GM12865 (cell line): ENCODE measurements at places on chromosomes 4 and X.
A peak's percentile ranks its signal among the peaks of the same experiment; 100 is the strongest.

DNA sequence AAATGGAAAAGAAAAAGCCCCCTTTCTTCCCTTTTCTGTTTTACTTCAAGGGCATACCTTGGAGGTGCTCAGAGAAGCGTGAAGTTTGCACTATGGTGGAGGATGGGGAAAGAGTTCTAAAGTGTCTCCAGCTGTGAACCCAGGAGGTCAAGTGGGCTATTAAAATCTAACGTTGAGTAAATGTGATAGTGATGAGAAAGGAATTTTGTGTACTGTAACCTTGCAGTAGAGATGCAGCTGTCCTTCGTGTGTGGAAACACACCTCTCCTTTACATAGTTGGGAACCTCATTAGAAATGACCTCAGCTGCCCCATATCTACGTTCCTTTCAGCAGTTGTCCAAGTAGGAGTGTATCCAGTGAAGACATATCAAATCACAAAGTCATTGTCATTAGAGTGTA, 26.5 kb downstream of the ADH5 start:
- no peak for DNase-seq

DNA sequence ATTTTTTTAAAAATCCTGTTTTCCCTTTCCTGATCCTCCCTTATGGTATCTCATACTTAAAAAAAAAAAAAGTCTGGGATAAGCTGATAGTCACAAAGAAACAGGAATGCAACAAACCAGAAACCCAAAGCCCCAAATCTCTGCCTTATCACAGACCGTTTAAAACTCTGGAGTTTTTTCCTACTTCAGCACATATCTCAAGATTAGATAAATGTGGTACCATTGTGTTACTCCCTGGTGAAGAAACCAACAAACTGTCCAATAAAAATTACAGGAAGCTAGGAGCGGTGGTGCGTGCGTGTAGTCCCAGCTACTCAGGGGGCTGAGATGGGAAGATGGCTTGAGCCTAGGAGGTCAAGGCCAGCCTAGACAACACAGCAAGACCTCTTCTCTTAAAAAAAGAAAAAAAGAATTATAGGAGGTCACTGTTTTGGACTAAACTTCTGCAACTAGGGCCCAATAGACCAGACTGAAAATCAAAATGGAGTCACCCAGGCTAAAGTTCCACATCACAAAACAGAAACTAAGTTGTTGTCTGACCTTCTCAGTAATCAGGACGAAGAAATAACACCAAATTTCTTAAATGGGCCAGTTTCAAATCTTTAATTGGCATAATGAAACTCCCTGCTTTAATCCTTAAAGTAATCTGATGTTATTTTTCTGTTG, 51.9 kb downstream of the RBM47 start:
- no peak for DNase-seq

DNA sequence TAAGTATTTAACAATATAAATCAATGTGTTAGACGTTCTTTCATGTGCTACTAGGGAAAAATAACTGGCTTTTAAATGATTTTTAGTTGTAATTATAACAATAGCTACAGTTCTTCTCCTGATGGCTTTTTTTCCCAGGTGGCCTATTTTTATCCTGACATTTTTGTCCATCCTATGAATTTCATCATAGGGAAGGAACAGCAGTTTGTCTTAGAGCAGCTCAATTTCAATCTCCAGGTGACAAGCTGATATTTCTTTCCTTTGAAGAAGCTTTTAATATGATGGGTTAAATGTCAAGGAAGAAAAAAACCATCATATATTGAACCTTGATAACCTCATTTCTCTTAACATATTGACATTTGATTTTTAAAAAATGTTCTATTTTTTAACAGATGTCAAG, 163.0 kb upstream of the AGA start:
- no peak for DNase-seq

DNA sequence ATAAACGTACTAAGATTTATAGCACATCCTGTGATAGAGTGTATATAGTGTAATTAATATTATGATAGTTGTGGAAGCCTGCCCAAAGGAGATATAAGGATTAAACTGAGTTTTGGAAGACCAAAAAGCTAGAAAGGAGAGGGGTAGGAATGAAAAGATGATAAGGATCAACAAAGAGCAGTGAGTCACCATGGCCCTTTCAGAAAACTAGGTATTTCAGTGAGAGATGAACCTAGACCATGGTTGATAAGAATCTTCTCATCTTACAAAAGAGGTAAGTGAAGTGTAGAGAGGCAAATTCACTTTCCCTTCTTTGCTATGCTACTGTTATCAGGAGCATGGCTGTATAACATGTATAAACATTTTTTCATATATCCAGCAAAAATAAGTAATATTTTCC, 133.8 kb upstream of the PLAC1 start:
- no peak for DNase-seq

DNA sequence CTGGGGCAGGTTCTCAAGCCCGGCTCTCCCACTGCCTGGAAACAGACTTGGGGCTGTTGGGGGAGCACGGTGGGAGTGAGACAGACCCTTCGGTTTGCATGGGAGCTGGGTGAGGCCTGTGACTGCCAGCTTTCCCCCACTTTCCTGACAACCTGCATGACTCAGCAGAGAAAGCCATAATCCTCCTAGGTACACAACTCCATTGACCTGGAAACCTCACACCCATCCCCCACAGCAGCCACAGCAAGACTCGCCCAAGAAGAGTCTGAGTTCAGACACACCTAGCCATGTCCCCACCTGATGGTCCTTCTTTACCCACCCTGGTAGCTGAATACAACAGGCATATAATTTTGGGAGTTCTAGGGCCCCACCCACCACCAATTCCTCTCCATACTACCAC, 57.6 kb upstream of the UBQLN2 start:
- no peak for DNase-seq

DNA sequence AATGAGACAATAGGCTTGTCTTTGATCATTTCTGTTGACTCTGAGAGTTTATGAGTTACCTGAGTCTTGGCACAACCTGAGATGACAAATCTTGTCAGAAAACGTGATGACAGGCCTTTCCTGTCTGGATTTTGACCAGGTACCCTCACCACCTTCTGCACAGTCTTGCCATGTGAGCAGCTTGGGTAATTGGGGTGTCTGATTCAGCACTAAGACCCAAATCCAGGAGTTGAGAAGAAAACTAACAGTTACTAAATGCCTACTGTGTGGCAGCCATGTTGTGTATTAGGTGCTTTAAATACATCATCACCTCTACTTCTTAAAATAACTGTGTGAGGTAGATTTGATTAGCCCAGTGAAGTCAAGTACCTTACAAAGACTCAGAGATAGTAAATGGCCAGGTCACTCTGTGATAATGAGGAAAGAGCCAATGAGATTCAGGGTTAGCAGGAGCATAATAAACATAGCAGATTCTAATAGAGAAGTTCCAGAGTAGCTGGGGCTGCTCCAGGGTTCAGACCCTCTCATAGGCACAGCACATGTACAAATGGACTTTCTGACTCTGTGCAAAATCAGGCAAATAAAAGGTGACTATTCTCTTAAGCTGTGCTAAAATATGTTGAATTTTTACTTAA, 2.8 kb downstream of the EREG start:
- DNase-seq: no peak

- DNase-seq: no peak
Measured at GRCh38 chrX:153862369-153863250, 23.4 kb downstream of the L1CAM start.

DNA sequence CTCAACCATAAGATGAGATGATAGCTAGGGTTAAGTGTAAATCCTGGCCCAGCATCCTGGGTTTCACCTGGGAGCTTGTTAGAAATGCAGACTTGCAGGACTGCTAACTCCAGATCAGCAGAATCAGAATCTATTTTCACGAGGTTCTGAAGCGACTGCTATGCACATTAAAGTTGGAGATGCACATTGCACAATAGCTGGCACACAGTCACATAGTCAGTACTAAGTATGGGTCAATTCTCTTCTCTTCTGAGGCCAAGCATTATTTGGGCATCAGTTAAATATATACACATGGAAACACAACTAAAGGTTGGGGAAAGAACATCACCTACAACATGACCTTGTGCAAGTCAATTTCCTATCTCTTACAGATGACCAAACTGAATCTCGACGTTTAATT, 155.1 kb upstream of the FGF13 start:
- no peak for DNase-seq

DNA sequence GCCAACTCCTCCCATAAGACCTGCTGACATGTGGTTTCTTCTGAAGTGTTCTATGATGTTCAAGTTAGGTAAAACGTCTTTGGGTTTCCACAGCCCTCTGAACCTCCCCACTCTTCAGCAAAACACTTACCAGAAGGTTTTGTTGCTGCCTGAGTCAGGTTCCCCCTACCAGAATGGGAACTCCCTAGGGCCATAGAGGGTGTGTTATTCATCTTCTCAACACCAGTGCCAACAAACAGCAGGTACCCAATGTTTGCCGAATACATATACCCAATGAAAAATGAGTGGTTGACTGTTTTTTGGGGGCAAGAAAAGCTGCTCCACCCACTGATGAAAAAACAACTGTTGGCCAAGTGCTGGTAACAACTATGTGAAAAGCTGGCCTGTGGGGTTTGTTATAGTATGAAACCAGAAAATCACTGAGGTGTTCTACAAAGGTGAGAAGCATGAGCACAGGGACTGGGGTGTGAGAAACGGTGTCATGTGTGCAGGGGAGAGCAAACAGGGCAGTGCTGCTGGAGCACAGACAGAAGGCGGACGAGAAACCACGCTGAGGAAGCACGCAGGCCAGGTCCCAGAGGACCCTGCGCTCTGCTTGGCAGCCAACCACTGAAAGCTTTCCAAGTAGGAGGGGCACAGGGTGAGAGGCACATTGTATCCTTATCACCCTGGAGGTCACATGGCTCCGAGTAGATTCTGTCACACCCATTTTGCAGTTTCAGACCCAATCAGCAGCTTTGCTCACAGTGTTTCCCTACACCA, 28.8 kb downstream of the ATP8A1 start:
- DNase-seq: peak; percentile 96

DNA sequence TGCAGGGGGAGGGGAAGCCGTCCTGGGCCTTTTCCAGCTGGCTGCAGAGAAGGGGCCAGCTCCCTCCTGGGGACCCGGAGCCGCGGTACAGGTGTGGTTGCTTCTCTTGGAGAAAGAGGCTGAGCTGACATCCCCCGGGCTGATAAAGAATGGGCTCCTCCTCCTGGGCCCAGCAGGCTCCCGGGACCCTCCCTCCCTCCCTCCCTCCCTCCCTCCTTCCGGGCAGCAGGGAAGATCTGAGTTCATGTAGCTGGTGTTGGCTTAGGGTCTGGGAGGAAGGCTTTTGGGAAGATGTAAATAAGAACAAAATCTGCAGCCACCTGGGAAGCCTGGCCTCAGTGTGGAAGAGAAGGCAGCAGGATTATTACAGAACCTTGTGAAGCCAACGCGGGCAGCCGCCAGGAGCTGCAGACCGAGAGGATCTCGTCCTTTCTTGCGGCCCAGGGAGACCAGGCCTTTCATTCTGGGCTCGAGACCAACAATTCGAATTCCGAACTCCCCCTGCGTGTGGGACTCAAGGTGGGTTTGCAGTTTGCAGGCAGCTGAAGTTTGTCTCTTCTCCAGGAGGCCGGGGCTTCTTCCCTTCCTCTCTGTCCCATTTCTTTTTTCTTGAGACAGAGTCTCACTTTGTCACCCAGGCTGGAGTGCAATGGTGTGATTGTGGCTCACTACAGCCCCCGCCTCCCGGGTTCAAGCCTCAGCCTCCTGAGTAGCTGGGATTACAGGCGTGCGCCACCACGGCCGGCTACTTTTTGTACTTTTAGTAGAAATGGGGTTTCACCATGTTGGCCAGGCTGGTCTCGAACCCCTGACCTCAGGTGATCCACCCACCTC, at the start of gene PLCXD1:
TSS of gene PLCXD1 (plus strand) at position 216 of the 834 bp plus-strand sequence. CDS start 2,807 bp downstream, outside the sequence.
- DNase-seq: peak; percentile 56

GRCh38 chr4:26466578-26467270, 23.6 kb downstream of the CCKAR start:
- DNase-seq: no peak

- DNase-seq: no peak
Measured at GRCh38 chr4:8703857-8704495, 111.4 kb downstream of the CPZ start.

DNA sequence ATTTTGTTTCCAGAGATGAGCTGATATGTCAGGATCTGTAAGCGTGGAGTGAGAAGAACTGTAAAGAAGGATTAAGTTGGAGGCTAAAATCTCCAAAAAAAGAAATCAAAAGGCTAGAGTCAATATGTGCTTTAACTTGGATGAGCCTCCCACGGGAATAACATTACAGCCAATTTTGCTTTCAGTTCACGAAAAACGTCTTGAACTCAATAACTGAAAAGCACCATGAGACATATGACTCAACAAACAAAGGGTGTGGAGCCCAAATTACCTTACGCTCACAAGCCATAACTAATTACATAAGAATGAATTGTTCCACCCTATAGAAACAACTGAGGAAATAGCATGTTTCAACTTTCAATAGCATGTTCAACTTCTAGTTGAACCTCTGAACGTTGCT, 22.3 kb downstream of the TMPRSS11D start:
- DNase-seq: peak; percentile 5

GRCh38 chr4:2255501-2256155, 6.3 kb downstream of the MXD4 start:
- DNase-seq: no peak

DNA sequence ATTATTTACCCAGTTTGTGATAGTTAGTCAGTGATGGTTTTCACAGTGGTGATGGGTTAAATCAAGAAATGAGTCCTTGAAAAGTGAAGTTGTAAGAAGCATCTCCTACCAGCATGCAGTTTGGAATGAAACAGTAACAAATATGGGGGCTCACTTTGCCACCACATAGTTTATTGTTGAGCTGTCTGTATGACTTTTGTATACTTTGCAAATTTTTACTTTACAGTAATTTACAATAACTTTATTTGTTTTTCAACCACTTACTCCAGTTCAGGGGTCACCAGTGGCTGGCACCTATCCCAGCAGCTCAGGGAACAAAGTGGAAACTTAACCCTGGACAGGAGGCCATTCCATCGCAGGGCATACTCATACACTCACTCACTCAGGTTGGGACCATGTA, 64.5 kb upstream of the ANKRD50 start:
- no peak for DNase-seq

GRCh38 chrX:136643243-136643642, 4.7 kb upstream of the CD40LG start:
- DNase-seq: no peak

DNA sequence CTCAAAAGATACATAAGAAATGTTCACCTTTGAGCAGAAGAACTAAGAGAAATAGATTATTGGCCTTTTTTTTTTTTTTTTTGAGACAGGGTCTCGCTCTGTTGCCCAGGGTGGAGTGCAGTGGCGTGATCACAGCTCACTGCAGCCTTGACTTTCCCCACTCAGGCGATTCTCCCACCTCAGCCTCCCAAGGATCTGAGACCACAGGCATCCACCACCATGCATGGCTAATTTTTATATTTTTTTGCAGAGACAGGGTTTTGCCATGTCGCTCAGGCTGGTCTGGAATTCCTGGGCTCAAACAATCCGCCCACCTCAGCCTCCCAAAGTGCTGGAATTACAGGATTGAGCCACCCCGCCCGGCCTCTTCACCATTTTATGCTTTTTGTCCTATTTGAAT, 2.9 kb upstream of the TLR6 start:
- DNase-seq: no peak

- DNase-seq: no peak
Measured at GRCh38 chr4:7226439-7226838, 34.1 kb downstream of the SORCS2 start.
